ENCODE measurements at places on chromosomes 6 and 20. TPM values are rescaled to one million over a fixed set of nuclear protein-coding genes. Genes with fewer than 3 reads are reported as not detected.

DNA sequence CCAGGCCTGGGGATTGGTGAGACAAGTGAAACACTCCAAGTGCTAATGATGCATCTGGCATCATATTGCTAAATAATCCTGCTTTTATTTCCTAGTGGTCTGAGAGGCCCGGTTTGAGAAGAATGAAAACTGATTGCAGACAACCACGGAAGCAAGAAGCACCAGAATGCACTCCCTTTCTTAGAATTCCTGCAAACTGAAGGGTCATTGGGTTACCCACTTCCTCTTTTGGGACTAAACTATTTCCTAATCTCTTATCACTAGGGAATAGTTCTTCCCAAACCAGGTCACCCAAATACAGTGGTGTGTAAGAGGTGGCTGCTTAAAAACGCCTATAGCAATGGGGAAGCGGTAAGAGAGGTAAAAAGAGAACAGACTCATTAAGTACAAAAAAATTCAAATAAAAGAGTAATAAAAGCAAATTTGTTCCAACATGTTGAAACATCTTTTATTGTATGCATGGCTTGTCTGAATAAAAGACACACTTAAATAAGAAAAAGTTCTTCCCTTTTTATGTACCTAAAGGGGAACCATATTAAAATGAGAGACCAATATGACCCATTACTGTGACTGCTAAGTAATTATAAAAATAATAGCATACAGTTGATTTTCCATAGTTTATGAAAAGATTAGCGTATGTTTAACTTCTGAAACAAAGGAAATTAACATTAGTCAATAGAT is 125.8 kb downstream of the MYB start:
- no peak for DNase-seq

Gene PDE7B
- 18.6 TPM for total RNA-seq

Gene PRL
- not detected for total RNA-seq

Gene RIN2
- 52.4 TPM for total RNA-seq

- no peak for DNase-seq
Measured at GRCh38 chr20:37421060-37421905, 75.3 kb downstream of the SRC start.

GRCh38 chr6:106525107-106525881 is 104.0 kb downstream of the RTN4IP1 start:
- no peak for DNase-seq

DNA sequence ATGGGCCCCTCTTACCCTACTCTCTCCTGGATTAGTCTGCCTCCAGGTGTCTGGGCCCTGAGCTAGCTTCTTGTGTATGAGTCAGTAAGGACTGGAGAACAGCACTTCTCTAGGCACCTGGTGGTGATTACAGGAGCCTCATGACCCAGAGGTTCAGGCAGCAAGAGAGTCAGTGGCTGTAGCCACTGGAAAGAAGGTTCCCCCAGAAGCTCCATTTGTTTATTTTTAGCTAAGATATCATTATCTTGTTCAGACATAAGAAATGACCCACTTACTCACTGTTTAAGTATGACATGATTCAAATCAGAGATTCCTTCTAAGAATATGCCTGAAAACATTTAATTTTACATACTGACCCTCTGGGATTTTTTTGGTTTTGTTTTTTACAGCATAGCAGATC is 23.6 kb upstream of the SLC4A11 start:
- DNase-seq, result no peak

DNA sequence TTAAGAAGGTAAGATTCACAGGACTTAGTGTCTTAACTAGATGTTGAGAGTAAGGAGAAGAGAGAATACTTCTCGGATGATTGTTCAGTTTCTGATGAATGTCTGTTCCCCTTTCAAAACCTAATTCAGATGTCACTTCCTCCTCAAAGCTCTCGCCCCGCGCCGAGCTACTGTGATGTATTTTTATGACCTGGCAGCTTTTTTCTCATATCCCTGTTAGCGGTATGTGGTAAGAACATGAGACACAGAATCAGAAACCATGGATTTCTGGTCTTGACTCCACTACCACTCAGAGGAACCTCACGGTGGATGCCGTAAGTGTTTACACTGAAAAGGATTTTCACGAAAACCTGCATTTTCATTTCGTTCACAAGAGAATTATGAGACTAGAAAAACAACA is 48.4 kb downstream of the CEP43 start:
- peak; percentile 75 for DNase-seq

All from Right ventricle myocardium superior (tissue), 1 donor.